NCI-H2107 (cell line): ENCODE measurements at places on chromosomes 7 and 10.

GRCh38 chr7:102147008-102147407, 139.7 kb upstream of the SH2B2 start:
- DNase-seq = no peak

DNA sequence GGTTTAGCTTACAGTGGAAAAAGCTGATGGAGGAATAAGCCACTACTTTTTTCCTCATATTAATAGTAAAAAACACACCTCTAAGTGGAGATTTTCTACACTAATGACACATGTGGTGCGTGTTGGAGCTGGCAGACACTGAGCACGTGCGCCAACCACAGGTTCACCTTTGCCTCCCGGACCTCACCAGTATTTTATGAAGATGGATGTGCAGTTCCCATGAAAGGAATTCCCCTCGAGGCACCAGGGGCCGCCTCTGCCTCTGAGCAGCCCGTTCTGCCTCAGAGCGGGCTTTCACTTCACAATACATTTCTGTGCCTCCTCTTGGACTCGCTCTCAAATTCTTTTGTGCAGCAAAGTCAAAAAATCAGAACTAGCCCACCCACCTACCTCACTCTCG, 477.5 kb upstream of the ADARB2 start:
- DNase-seq = no peak

DNA sequence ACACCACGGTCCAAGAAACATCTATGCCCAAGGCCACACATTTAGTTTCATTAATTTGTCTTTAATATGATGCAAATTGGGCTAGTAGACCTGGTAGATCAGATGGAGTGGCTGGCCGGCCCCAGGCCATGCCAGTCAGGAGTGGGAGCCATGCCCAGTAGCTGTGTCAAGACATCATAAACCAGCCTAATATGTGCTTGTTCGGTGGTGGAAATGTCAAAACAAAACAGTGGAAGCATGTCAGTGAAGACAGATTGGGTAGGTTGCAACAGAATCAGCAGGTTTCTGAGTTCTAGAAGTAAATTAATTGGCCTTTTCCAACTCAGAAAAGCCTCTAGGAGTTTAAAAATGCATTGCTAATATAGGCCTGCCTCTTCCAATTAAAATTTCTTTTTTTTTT, 124.7 kb downstream of the NRP1 start:
- DNase-seq = no peak

DNA sequence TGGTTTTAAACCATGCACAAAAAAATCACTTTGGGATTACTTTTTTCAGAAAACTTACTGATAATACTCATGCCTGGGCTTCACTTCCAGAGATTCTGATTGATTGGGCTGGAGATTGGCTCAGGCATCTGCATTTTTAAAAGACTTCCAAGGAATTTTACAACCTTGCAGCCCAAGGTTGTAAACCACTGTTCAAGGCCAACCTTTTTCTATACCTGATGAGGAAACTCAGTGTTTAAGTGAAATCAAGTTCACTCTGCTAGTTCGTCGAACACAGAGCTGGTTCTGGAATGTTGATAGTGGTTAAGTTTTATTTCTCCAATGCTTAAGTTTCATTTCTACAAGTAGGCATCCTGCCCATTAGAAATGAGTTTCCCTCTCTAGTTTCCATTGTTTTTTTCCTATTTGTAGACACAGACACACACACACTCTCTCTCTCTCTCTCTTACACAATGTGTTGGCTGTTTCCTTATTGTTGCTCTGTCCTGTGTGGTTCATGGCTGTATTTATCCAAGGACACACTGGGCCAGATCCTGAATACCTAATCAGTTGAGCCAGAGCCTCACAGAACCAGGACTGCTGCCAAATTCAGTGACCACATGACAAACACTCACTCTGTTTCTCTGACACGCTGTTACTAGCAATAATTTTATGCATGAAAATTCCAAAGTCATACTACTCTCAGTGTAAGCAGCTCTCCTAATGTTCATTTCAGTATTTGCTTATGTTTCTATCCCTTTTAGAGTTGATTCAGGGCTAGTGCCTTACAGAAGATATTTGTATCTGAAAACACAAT, 3.7 kb upstream of the IFIT1B start:
- no peak for DNase-seq

DNA sequence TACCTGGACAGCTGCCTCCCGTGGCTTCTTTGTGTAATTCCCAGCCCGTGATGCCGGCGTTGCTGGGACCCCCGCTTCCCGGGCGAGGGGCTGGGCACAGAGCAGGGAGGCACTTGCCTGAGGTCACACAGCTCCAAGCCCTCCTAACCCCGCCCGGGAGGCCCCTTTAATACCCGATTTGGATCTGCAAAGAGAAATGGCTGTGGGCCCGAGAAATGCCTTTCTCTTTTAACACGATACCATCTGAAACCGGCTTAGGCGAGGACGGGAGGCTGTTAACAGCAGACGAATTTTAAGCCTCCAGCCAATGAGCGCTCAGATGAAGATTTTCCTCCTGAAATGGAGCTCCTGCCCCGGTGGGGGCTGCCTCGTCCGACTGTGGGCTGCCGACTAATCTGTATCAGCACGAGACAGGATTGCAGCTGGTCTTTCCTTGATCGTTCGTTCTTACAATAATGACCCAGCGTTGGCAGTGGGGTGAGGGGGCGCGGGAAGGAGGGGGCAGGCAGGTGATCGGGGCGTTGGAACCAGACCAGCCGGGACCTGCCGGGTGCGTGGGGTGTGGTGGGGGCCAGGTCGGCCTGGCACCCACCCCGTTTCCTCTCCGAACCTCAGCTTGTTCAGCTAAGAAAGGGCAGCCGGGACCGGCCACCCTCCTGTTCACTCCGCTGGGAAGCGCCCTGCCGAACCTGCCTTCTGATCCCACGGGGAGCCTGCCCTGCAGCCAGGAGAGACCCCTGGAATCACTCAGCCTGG, 36.2 kb upstream of the FOXL3 start:
- DNase-seq = no peak
